Esophagus muscularis mucosa (tissue), 4 donors: ENCODE measurements at places on chromosomes 16 and 17. TPM values are rescaled to one million over a fixed set of nuclear protein-coding genes. Genes with fewer than 3 reads are reported as not detected.

Gene VAT1L
- total RNA-seq, result 2.8 TPM

Gene FNDC8
- total RNA-seq, result not detected

DNA sequence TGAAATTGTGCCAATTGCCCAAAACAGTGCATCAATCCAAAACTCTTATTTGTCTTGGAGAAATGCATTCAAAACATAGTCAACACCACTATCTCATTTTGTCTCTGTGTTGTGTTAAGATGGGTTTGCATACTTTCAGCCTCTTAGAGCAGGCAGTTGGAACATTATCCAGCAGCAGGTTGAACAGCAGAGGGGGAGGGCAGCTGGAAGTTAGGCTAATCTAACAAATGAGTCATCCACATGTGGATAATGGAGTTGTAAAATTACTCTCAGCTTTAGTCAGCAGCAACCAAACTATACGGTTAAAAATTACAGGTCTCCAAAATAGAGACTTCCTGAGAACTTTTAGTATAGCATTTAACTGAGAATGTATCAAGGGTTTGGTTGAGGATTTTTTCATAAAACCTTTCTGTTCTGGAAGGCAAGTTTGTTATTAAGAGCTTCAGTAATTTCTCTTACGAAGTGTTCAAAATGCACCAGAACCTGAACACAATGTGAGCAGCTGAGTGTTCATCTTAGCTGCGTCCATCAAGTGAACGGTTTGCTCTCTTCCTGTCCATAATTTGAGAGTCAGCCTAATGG is 46.3 kb downstream of the PRKCA start:
- H3K36me3 ChIP-seq, result no peaks in the 10 kb centered on the region
- H3K27me3 ChIP-seq, result no peaks in the 10 kb centered on the region
- DNase-seq, result no peak
- no peak overlapping the region for H3K27ac ChIP-seq
- no peak overlapping the region for H3K4me3 ChIP-seq

GRCh38 chr17:55680686-55681341 is 41.9 kb downstream of the TMEM100 start:
- no peak overlapping the region for H3K27ac ChIP-seq
- no peak for DNase-seq
- H3K27me3 ChIP-seq, result no peaks in the 10 kb centered on the region
- H3K36me3 ChIP-seq, result no peaks in the 10 kb centered on the region
- no peaks in the 10 kb centered on the region for H3K4me1 ChIP-seq

Gene KRTAP4-1
- not detected for total RNA-seq

Gene SLC9A5
- total RNA-seq, result 0.42 TPM

- no peaks in the 10 kb centered on the region for H3K27me3 ChIP-seq
- no peaks in the 10 kb centered on the region for H3K36me3 ChIP-seq
- H3K27ac ChIP-seq, result no peak overlapping the region
- no peak for DNase-seq
These were observed 46.0 kb upstream of the ERCC4 start for GRCh38 chr16:13873835-13874438.

DNA sequence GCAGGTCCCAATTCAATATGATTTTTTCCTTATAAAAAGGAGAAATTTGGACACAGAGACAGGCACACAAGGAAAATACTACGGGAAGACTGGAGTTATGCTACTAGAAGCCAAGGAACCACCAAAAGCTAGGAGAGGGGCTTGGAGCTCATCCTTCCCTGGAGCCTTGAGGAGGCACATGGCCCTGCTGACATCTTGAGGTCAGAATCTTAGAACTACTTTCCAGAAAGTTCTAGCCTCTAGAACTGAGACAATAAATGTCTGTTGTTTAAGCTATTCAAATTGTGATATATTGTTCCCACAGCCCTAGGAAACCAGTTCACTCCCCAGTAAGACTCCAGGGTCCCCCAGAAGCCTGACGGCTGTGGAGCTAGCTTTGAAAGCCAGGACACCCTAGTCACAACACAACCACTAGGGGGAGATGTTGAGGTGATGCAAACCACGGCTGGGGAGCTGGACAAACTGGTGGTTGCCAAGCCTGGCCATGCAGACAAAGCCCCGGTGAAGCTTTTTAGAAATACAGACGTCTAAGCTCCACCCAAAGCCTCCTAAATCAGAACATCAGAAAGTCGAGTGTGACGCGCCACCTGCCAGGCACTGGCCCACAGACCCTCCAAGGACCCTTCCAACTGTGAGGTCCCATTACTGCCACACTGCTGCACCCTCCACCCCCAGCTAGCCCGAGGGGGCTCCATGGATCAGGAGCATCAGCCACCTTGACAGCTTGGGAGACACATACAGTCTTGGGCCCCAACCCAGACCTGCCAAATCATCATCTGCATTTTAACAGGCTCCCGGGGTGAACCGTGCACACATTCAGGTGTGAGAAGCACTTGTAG is 106.4 kb downstream of the SLC39A11 start:
- no peaks in the 10 kb centered on the region for H3K27me3 ChIP-seq
- H3K4me1 ChIP-seq, result peaks cover 5% of the 10 kb centered on the region
- no peaks in the 10 kb centered on the region for H3K36me3 ChIP-seq
- H3K4me3 ChIP-seq, result no peak overlapping the region
- H3K27ac ChIP-seq, result no peak overlapping the region

Gene SYCE1L
- total RNA-seq, result not detected

Gene DCUN1D3
- 18.3 TPM for total RNA-seq

DNA sequence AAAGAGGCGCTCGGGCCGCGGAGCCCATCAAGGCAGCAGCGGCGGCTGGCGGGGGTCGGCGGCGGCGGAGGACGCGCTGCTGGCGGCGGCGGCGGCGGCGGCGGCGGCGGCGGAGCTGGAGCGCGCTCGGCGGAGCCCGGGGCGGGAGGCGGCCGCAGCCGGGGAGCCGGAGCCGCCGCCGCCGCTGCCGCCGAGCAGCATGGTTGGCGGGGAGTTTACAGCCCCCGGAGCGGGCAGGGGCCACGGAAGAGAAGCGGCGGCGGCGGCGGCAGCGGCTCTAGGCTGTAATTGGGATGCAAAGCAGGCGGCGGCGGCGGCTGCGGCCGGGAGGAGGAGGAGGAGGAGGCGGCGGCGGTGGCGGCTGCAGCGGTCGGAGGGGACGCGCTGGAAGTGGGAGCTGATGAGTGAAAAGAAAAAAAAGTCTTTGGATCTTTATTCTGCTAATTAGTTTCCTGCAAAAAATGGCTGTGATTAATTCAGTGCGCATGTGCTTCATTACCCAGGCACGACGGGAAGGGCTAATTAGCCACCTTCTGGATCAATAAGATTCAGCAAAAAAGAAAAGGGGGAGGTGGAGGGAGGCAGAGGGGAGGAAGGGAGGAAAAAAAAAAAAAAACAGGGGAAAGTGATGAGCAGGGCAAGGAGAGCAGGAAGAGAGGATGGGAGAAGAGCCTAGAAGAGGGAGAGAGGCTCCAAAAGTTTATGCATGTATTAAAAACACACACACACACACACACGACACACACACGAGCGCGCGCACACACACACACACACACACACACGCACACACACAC is 10.9 kb upstream of the ZFHX3 start:
- peak overlapping the region; percentile 83 for H3K4me3 ChIP-seq
- no peak for DNase-seq
- H3K4me1 ChIP-seq, result peaks cover 68% of the 10 kb centered on the region
- H3K36me3 ChIP-seq, result no peaks in the 10 kb centered on the region

Gene CCL1
- not detected for total RNA-seq

DNA sequence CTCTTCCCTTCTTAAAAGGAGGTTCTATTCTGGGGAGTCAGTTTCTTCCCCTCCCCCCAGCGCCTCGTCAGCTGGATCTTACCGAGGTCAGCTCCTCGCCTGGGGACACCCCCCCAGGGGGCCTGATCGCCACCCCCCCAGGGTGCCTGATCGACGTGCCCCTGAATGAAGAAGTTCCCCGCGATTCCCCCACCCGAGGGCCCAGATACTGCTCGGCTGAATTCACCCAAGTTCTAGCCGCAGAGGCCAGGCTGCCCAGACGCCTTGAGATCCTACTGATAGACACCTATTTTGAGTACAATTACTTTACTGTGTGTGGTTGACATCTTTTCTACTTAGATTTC is 1.4 kb downstream of the RAB11FIP3 start:
- H3K4me3 ChIP-seq, result peak overlapping the region; percentile 80
- H3K27me3 ChIP-seq, result no peaks in the 10 kb centered on the region
- H3K36me3 ChIP-seq, result no peaks in the 10 kb centered on the region
- H3K4me1 ChIP-seq, result peaks cover 59% of the 10 kb centered on the region
- H3K27ac ChIP-seq, result no peak overlapping the region

GRCh38 chr17:66032082-66032712 is 159.7 kb downstream of the CEP112 start:
- no peak overlapping the region for H3K27ac ChIP-seq
- H3K4me1 ChIP-seq, result no peaks in the 10 kb centered on the region
- H3K4me3 ChIP-seq, result no peak overlapping the region
- no peak for DNase-seq
